ENCODE measurements at places on chromosomes 1 and 21.

GRCh38 chr1:226763905-226764264 is 24.8 kb upstream of the ITPKB start:
- peak; percentile 64 for DNase-seq

- DNase-seq = no peak
These were observed 41.9 kb downstream of the WNT9A start for GRCh38 chr1:227905573-227906487.

DNA sequence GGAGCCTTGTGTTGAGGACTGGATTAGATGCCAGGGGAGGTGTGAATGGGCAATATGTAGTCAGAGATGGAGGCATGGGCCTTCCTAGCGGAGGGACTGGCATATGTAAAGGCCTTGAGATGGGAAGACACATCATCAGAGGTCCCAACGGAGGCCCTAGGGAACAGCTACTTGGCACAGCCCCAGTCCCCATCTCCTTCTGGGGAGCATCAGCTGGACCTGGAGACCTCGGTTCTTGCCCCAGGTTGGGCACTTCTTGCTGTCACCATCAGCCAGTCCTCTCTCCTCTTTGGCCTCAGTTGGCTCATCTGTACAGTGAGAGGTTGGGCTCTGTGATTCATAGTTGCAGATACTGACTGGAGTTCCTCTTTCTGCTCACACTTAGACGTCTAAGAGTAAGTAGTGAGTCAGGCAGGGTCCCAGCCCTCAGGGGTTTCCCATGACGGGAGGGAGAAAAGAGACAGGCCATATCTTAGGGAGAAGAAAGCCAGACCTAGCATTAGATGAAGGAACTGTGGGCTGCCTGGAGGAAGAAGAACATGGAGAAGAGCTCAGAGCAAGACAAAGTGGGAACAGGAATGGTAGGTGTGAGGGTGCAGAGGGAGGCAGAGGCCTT is 3.4 kb upstream of the MARCKSL1 start:
- peak; percentile 71 for DNase-seq

- DNase-seq = no peak
These were observed 11.8 kb upstream of the ENAH start for GRCh38 chr1:225664762-225665161.

- no peak for DNase-seq
These were observed 83.9 kb downstream of the USP24 start for GRCh38 chr1:55131218-55131617.

DNA sequence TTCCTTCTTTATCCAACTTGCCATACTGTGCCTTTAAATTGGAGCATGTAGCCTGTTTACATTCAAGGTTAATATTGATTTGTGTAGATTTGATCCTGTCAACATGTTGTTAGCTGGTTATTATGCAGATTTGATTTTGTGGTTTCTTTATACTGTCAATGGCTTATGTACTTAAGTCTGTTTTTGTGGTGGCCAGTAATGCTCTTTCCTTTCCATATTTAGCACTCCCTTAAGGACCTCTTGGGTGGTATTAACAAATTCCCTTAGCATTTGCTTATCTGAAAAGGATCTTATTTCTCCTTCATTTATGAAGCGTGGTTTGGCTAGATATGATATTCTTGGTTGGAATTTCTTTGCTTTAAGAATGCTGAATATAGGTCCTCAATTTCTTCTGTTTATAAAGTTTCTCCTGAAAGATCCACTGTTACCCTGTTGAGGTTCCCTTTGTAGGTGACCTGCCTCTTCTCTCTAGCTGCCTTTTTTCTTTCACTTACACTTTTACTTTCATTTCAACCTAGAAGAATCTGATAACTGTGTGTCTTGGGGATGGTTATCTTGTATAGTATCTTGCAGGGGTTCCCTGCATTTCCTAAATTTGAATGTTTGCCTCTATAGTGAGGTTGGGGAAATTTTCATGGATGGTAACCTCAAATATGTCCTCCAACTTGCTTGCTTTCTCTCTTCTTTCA is 86.9 kb upstream of the NEGR1 start:
- no peak for DNase-seq
